ENCODE measurements at places on chromosomes 7 and 10.

DNA sequence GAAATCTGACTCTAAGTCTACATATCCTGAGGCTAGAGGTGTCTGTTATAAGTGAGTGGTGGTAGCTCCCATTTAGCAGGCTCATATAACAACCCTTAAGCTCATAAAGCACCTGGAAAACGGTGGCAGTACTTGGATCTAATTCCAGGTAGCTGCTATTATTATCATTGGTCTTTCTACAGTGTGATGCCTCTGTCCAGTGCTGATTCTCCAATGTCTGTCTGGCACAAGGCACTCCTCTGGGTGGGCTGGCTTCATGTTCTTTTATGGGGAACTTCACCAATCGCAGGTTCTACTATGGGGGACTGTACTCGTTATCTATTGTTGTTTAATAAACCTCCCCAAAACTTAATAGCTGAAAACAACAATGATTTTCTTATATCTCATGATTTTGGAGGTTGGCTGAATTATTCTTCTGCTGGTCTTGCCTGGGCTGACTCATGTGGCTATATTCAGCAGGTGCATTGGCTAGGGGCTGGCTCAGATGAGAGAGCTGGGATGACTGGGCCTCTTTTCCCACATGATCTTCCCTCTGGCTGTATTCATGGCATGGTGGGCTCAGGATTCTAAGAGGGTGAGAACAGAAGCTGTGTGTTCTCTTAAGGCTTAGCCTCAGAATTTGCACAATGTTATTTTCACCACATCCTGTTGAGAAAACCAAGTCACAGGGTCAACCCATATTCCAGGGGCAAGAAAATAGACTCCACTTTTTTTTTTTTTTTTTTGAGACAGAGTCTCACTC lies 93.0 kb upstream of the PCGF5 start:
- DNase-seq, result no peak

DNA sequence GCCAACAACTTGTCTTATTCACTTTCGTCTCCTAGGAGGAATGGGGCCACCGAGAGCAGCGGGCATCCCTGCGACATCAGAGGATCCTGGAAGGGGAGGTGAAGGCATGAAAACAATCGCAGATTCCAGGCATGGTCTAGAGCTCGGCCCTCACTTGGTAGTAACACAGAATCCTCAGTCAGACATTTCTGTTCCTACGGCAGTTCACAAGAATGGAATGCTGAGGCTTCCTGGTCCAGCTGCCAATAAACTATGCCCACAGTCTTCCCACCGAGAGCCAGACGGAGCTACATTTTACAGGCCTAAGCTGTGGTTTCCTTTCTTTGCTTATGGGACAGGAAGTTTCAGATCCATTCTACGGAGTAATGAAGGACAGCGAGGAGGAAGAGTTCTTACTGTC lies 75.8 kb downstream of the OR13A1 start:
- DNase-seq, result no peak

GRCh38 chr7:86939197-86939814 lies 120.1 kb downstream of the ELAPOR2 start:
- peak; percentile 37 for DNase-seq

GRCh38 chr7:915291-916218 lies 38.9 kb downstream of the ADAP1 start:
- no peak for DNase-seq

- DNase-seq, result no peak
Measured at GRCh38 chr10:89351412-89351779, 23.6 kb downstream of the IFIT3 start.

- DNase-seq, result peak; percentile 88
Measured at GRCh38 chr7:71733107-71733870, 601.3 kb downstream of the GALNT17 start.

GRCh38 chr7:28750981-28751380 lies 207.1 kb downstream of the TRIL start:
- DNase-seq, result no peak

- DNase-seq, result no peak
Measured at GRCh38 chr7:38773430-38773829, 135.6 kb downstream of the VPS41 start.

DNA sequence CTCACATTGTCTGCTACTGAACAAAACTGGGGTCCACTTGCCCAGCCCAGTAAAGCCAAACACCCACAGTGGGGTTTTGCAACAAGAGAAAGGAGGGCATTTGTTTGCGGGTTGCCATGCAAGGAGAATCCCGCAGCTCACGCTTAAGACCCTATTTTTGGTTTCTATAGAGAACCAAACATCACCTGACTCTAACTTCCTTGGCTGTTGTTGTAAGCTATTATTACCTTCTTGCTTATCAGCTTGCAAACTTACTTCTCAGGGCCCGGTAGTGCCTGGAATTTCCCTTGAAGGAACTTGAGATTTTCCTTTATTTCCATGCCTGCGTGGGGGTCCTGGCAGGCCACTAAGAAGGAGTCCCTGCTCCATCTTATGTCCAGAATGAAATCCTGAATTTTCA lies 20.7 kb downstream of the IFIT3 start:
- no peak for DNase-seq

- peak; percentile 62 for DNase-seq
Measured at GRCh38 chr7:44145479-44145968, 4.4 kb upstream of the MYL7 start.

DNA sequence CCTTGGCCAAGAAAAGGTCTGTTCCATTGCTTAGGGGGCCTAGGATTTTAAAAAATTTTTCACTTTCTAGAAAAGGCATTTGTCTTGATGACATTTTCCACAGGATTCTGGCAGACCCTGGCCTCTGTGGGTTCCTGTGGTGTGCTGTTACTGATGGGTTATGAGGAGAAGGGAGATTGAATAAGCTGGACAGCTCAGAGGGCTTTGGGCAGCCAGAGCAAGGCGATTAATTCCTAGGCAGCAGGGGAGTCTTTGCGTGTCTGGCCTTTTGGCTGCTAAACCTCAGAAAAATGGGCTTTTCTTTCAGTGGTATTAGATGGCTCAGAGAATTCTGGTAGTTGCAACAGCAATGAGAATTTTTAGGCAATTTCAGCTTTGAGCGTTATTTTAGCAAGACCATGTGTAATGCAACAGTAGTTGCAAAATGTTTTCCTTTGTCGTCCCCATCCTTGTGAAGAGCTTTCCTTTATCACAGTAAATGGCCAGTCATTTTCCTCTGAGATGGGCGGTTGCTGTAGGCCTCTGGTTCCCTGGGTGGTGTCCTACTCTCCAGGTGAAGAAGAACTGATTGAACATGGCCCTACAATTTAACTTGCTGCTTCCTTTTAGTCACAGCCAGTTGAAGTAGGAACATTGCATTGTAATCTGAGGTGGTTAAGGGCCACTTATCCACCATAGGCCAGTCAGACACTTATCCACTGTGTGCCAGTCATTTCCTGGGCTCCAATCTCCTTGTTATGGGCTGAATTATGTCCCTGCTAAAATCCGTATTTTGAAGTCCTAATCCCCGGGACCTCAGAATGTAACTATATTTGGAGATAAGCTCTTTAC lies 43.2 kb downstream of the SH2D4B start:
- DNase-seq, result no peak

- no peak for DNase-seq
Measured at GRCh38 chr7:130087364-130087763, 17.0 kb downstream of the KLHDC10 start.

DNA sequence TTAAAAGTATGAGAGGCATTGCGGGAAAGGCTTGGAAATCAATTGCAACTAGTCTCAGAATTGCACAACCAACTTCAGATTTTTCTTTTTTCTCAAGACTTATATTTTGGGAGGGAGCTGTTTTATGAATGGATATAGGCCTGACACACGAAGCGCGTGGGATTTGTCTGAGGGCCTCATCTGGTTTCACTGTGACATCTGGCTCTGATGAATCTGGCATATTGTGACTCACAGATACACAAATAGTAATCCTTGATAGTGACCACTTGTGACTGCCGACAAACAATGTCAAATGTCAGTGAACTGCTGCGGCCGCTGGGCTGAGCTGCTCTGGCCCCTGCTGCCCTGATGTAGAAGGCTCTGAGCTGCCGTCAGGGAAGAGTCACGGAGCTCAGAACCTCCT lies 655.1 kb downstream of the INHBA start:
- DNase-seq, result no peak

GRCh38 chr7:138878856-138879255 lies 80.9 kb upstream of the ATP6V0A4 start:
- DNase-seq, result no peak

- no peak for DNase-seq
Measured at GRCh38 chr7:122064971-122065370, 79.1 kb downstream of the AASS start.

GRCh38 chr7:5362466-5362865 lies 61.2 kb downstream of the TNRC18 start:
- DNase-seq, result no peak

GRCh38 chr7:4634166-4634565 lies 47.9 kb upstream of the FOXK1 start:
- DNase-seq, result no peak

- DNase-seq, result no peak
Measured at GRCh38 chr10:22539579-22540298, 174.6 kb downstream of the PIP4K2A start.

- no peak for DNase-seq
Measured at GRCh38 chr7:27140126-27140857, 3.2 kb downstream of the HOXA5 start.

DNA sequence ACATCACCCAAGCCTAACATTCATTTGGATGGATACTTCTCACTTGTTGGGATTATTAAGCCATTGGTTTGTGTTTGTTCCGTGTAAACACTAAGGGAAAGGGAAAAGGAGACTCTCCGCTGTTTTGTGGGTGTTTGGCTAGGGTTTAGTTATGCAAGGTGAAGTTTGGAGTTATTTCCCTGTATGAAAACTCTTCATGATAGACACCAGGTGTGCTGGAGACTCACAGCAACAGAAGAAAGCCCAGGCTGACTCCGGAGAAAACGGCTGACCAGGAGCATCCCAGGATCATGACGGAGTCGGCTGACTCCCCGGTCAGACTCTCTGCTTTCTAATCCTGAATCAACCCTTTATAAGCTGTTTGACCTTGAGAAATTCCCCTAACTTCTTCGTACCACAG lies 94.1 kb upstream of the KLF6 start:
- DNase-seq, result no peak

GRCh38 chr10:6788231-6788630 lies 208.2 kb upstream of the PRKCQ start:
- DNase-seq, result no peak

DNA sequence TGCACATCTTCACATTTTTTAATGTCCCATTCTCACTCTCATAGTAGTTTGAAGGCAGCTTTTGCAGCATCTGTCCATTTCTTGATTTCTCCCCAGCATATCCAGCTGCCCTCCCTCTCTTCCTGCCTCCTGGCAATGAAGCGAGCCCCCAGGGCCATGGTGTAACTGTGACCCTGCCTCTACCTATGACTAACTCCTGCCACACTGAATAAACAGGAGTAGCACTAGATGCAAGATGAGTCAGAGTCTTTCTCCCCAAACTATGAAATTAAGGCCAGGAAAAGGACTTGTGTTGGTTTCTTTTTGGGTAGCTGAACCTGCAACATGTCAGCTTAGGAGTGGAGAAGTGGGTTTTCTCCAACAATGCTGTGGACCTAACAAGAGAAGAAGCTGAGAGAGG lies 329.0 kb downstream of the RNLS start:
- no peak for DNase-seq

DNA sequence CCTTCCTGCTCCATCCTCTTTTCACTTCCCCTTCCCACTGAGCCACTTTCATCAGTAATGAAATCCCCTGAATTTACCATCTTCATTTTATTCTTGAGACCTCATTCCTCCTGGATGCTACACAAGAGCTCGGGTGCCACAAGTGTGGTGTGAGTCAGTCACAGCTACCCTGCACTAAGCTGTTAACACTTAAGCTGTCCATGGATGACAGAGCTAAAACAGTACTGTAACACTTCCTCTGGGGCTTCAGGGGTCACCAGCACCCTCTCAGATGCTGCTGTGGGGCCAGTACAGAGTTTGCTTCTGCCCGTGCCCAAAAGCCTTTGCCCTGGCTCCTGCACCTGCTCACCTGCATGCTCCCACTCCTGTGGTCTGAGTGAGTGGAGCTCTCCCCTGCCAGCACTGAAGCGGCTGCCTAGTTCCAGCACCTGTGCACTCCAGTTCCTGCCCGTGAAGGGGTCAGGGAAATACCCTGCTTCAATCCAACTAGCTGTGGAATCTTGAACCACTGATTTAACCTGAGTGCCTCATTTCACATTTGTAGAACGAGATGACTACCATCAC lies 71.9 kb downstream of the POT1 start:
- DNase-seq, result no peak

DNA sequence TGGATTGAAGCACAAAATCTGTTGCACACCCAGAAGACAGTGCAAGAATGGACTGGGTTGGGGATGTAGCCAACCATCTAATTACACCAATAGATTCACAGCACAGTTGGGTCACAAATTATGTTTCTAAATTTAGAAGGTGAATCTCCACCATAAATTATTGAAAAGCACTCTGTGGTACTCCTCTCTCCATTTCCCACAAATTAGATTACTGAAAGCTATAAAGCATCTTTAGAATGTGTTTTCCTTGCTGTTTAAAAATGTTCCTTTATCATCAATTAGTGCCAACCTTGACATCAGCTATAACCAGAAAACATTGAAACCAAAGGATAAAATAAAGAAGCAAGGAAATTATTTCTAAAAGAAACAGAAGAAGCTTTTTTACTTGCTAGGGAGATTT lies 39.9 kb upstream of the HDAC9 start:
- DNase-seq, result no peak

GRCh38 chr7:144682581-144683280 lies 153.1 kb downstream of the TPK1 start:
- DNase-seq, result no peak

- DNase-seq, result no peak
Measured at GRCh38 chr10:75272896-75273295, 37.1 kb upstream of the COMTD1 start.

- DNase-seq, result peak; percentile 13
Measured at GRCh38 chr7:2172311-2173188, 60.2 kb downstream of the MAD1L1 start.

GRCh38 chr7:4962872-4963775 lies 4.1 kb upstream of the MMD2 start:
- no peak for DNase-seq

- peak; percentile 67 for DNase-seq
Measured at GRCh38 chr7:126700807-126701604, 551.7 kb downstream of the GRM8 start.

DNA sequence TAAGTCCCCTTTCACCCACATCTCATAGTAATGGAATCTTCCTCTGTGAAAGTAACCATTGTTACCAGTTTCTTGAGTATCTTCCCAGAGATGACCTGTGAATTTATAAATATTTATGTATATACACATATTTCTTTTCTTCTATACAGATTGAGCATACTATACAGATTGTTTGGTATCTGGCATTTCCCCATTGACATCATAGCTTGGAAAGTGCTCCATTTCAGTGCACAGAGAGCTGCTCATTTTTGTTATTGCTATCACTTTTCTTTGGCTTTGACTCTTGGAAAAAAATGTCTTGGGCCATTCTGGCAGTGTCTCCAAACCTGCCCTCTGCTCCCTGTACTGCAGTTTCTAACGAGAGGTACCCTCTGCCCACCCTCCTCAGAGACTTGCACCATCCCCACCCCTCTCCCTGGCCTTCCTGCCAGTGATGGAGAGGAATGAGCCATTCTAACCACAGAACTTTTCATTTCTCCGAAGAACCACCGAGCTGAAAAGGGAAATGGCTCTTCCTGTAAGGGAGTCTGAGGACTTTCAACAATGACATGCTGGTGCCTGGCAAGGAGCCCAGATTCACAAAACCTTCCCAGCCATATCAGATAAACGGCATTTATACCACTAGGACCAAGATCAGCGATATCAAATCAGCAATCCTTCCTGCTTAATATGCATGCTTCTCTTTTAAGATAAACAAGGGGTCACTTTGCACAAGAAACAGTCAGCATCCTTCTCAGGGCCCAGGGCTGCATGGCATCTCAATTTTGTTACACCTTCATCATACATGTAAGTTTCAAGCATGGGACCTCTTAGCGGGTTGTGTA lies 19.7 kb upstream of the CCSER2 start:
- DNase-seq, result peak; percentile 64

Data from stimulated activated CD8-positive, alpha-beta memory T cell treated with anti-CD3 and anti-CD28 coated beads, Interleukin-4, amount 100 ng/mL, for 48 hours (primary cell).